Stimulated activated CD8-positive, alpha-beta memory T cell treated with anti-CD3 and anti-CD28 coated beads, Interleukin-12 subunit alpha, Interleukin-12 subunit beta, amount 100 ng/mL, for 4 hours (primary cell): ENCODE measurements at places on chromosomes 12 and 14.

GRCh38 chr12:112107306-112108201, 1.0 kb downstream of the NAA25 start:
- DNase-seq = no peak

DNA sequence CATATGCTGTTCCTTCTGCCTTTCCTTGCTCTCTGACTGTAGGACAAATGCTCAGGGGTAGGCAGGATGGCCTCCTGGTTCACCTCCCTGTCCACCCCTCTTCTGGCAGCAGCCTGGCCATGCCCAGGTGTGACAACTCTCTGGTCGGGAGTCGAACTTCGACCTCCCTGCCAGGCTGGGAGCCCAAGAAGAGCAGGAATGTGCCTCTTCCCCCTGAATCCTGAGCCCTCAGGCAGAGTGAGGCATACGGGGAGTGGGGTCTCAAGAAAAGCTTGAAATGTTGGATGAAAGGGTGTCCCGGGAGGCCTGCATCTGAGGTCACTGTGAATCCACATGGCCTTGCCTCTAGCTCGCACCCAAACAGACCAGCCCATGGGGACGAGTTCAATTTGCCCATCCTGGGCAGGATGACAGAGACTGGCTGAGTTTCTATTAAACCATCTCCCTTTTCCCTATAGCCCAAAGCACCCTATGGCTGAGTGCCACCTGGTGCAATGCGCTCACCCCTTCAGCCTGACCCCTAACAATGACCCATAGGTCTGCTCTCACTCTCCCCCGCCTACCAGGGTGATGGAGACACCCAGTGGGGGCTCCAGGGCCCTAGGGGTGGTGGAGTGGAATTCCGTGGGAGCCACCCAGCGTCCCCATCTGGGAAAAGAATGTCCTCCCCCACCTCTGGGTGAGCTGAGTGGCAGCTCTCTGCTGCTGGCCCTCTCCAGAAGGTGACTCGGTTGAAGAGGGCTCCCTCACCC, 52.9 kb upstream of the DIO3 start:
- no peak for DNase-seq

- DNase-seq = no peak
These were observed 86.6 kb upstream of the TRAF3 start for GRCh38 chr14:102690509-102691286.

GRCh38 chr12:128872303-128872702, 19.0 kb downstream of the GLT1D1 start:
- no peak for DNase-seq

- no peak for DNase-seq
These were observed 100.7 kb downstream of the C2CD5 start for GRCh38 chr12:22443379-22444316.

DNA sequence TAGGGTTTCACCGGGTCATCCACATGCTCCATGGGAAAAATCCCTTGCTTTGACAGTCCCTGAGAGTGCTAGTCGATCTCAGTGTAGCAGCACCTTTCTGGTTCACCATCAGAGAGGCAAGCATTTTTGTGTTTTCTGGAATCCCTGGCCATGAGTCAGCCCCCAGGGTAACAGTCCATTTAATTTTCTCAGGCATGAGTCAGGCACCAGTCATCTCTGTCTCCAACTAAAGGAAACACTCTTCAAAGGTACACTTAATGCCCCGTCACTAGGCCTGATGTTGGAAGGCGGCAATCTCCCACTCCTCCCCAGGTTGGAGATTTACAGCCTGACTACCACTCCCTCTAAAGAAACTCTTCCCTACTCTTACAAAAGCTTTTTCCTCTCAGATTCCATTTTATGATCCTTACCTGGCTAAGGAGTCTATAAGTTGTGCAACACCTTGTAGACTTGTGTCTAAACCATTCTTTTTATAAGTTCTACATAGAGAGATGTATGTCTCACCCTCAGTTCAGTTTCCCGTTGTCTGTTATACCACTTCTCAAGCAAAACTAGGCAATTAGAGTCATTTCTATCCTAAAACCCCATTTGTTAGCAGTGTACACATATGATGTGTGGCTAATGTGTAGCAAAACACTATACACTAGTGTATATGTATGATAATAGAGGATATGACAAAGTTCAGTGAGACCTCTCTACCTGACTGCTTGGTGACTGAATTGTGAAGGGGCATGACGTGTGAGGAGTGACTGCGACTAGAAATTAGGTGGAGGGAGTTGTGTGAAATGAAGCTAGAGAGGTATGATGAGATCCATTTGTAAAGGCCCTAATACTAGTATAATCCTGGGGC, 24.6 kb downstream of the TMEM19 start:
- DNase-seq = no peak

DNA sequence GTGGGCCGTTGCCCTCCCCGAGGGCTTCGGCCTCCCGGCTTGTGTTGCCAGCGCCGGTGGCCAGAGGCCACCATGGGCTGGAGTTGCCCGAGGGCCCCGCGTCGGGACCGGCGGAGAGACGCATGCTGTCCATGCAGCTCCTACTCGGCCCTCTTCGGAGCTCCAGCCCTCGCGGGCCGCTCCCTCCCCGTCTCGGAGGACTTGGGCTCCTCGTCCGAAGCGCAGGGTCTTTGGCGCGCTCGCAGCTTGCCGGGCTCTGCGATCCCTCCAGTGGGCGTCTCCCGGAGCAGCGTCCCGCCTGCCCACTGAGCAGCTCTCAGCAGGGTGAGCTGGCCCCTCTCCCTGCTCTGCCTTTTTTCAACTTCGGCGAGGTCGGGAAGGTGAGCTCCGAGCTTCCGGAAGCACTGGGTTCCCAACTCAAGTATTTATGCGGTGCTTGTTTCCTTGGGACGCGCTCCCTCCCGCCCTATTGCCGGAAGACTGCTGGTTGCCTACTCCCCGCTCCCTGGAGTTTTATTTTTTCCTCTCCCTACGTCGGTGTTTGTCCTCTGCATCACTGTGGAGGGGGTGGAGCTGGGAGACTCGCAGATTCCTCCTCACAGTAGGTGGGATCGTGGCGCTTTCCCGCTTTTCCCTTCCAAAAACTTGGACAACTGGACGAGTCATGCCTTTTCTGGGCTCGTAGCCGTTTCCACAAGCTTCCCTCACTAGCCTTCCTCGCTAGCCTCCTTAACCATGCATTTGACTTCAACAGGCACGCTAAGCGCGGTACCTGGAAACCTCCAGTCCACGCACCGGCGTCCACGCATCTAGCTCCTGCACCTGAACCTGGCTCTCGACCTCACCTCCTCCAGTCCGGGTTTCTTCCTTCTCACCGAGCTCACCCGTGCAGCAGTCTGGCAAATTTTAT, at the start of gene AVPR1A:
Gene AVPR1A, minus strand, starts transcription at position 489 of the 910 bp plus-strand sequence. Its CDS starts 365 bp downstream, at position 124.
- DNase-seq = no peak

- no peak for DNase-seq
These were observed 604 bp downstream of the GLIPR1 start for GRCh38 chr12:75481013-75481705.

GRCh38 chr12:5018677-5019076, 25.0 kb upstream of the KCNA5 start:
- DNase-seq = no peak
